ENCODE measurements at places on chromosomes 1 and 21. TPM values are rescaled to one million over a fixed set of nuclear protein-coding genes. Genes with fewer than 3 reads are reported as not detected.
A peak's percentile ranks its signal among the peaks of the same experiment; 100 is the strongest.

- no peak for DNase-seq
These were observed 455 bp downstream of the BSDC1 start for GRCh38 chr1:32393832-32394140.

GRCh38 chr1:76430531-76430930, 356.0 kb downstream of the ST6GALNAC3 start:
- DNase-seq = no peak

The NTMT2 gene
- total RNA-seq = 0.92 TPM

GRCh38 chr1:174809755-174810280, 189.9 kb upstream of the CACYBP start:
- no peak for DNase-seq

The FCAMR gene
- total RNA-seq = not detected

DNA sequence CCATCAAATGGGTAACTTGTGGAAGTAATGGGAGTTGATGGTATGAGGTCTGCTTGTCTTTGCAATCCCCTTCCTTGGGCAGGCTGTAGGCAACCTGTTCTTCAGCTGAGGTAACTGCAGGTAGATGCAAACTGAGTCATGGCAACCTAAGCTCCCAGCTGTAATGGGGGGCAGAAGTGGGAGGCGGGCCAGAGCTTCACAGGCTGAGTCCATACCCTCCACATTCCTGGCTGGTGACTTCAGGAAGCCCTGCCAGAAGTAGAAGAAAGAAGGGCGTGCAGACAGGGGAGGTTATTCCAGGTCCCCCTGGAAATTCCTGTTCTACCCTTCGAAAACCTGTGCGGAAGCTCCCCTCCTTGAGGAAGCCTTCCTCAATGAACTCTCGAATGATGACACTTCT, 44.9 kb downstream of the ARHGEF11 start:
- DNase-seq = no peak

The GBP1 gene
- total RNA-seq = 9.9 TPM

The PTPRF gene
- 7.7 TPM for total RNA-seq

The PKP1 gene
- 0.56 TPM for total RNA-seq

DNA sequence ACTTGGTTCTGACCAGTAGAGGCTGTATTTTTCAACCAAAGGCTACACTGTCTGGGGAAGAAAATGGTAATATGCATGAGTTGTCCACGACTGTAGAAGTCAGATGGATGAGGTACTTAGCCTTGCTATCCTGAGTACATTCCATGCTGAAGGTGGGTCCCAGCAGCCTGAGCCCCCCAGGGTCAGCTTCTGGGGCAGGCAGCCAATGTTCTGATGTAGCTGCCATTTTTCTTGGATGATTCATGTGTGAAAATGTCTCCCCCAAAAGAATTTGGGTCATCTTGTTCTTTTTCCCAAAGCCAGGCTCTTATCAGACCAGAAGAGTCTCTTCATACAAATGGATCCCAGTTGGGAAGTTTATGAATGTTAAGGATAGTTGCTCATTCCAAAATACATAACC, 172.2 kb upstream of the UBE2U start:
- DNase-seq = no peak

- DNase-seq = no peak
These were observed 36.1 kb downstream of the CD247 start for GRCh38 chr1:167482184-167482583.

- DNase-seq = no peak
These were observed 152.0 kb downstream of the COQ8A start for GRCh38 chr1:227092069-227092468.

DNA sequence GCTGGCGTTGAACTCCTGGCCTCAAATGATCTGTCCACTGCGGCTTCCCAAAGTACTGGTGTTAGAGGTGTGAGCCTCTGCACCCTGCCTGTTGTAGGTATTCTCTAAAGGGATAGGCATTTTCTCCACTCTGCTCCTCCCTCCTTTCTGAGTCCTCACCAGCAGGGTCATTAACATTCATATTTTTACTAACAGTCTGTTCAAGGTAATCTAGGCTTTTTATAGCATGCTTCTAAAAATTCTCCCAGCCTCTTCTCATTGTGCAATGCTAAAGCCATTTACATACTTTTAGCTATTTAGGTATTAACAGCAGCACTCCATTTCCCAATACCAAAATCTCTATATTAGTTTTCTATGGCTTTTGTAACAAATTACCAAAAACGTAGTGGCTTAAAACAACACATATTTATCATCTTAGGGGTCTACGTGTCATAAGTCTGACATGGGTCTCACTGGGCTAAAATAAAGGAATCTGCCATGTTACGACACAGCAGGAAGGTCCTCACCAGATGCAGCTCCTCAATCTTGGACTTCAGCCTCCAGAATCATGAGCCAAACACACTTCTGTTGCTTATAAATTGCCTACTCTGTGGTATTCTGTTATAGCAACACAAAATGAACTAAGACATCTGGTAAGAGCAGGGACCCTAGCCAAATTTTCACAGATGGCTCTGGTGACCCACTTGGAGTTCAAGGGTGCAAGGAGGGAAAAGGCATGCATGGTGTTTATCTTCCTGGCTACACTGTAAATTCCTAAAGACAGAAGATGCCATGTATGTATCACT, 2.9 kb upstream of the SLC2A7 start:
- DNase-seq = no peak

- DNase-seq = no peak
These were observed 198.7 kb upstream of the PTBP2 start for GRCh38 chr1:96522927-96523326.

GRCh38 chr1:206021008-206021625, 2.6 kb downstream of the CTSE start:
- no peak for DNase-seq

DNA sequence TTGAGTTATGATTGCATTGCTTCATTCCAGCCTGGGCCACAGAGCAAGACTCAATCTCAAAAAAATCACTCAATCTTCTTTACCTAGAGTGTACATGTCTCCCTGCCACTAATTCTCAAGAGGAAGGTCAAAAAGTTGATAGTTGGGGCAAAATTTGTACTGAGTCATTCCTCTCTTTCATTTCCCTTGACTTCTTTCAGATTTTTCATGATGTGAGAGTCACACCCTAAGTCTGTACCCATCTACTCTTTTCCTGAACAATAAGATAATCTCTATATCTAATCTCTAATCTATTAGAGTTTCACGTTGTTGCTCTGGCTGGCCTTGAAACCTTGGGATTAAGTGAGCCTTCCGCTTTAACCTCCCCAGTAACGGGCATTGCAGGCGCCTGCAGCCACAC, 1.1 kb upstream of the BRDT start:
- no peak for DNase-seq

GRCh38 chr1:201619513-201619912, 80.6 kb downstream of the NAV1 start:
- no peak for DNase-seq

GRCh38 chr1:52159033-52159789, 17.3 kb downstream of the ZFYVE9 start:
- DNase-seq = no peak

The ILDR2 gene
- 8.7 TPM for total RNA-seq

The REN gene
- not detected for total RNA-seq

GRCh38 chr1:81326212-81326611, 474.5 kb upstream of the ADGRL2 start:
- no peak for DNase-seq

- DNase-seq = no peak
These were observed 40.2 kb upstream of the NLRP3 start for GRCh38 chr1:247375747-247376146.

The C4BPA gene
- not detected for total RNA-seq

DNA sequence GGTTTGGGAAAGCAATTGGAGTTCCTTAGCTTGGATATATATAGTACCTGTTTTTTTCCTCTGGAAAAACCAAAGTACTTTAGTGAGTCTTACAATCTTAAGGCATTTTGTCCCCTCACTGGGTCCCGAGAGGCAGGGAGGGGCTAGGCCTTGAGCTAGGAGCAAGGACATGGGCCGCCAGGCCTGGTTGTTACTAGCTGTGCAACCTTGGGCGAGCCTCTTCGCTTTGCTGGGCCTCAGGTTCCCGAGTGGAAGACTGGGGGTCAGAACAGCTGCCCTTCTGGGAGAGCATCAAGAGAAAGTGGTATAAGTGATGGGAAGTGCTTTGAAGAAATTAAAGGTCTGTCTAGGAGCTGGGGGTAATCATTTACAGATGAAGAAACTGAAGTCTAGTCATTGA, 553.2 kb downstream of the KIF26B start:
- DNase-seq = no peak

The CNST gene
- total RNA-seq = 13.1 TPM

DNA sequence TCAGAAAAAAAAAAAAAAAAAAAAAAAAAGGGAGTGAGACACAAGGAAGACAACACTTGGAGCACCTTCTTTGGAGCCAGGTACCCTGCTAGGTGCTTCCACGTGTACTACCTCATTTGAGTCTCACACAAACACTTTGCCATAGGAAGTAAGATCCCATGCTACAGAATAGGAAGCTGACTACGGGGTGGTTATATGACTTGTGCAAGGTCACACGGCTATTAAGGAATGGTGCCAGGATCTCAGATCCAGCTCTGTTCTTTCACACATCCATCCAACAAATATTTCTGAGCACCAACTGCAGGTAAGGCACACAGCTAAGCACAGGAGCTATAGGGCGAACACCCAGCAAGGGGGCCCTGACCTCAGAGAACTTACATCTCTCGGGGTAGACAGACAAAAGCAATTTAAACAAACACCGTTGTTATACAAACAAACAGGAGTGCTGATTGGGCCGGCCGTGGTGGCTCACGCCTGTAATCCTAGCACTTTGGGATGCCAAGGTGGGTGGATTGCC, 22.4 kb downstream of the PTAFR start:
- DNase-seq = no peak

- peak; percentile 34 for DNase-seq
These were observed 44.7 kb downstream of the ABCG1 start for GRCh38 chr21:42263591-42264131.

- DNase-seq = no peak
These were observed 200.4 kb downstream of the DNM3 start for GRCh38 chr1:172041742-172042141.

DNA sequence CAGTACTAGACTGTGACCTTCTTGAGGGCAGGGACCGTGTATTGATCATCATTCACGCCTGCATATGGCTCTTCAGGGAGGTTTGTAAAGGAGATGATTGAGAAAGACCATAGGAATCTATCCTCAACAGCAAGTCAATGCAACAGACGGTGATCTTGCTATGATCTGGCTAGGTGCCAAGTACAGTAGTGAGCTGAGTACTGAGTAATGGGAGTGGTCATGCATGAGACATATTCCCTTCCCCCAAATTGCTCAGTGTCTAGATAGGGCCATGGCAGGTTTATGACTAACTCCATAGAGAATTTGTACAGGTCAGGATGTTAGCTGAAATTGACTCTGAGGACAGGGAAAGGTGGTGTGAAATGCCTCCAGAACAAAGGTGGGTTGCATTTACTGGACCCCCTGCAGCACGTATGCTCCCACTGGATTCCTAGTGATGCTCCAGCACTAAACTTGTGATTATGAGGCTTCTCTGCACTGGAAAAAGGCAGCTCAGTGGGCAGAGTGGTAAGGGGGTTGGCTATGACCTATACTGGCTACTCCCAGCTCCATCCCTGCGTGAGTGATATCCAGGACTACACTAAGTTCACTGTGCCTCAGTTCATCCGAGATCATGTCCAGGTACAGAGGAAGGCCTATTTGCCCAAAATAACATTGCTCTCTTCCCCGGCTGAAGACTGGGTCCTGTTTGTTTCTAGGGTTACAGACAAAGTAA, 37.2 kb downstream of the KCNJ6 start:
- no peak for DNase-seq

The KRTAP10-3 gene
- total RNA-seq = not detected

- DNase-seq = no peak
These were observed 15.7 kb upstream of the IPP start for GRCh38 chr1:45765999-45766792.

- no peak for DNase-seq
These were observed 65.7 kb downstream of the NENF start for GRCh38 chr1:212498283-212499040.

The CEPT1 gene
- total RNA-seq = 9.2 TPM

The OR10J1 gene
- total RNA-seq = not detected

The SH3GLB1 gene
- 112 TPM for total RNA-seq

- DNase-seq = no peak
These were observed 35.3 kb downstream of the MTF2 start for GRCh38 chr1:93114391-93114790.

GRCh38 chr1:35692317-35692716, 26.4 kb downstream of the C1orf216 start:
- DNase-seq = no peak

GRCh38 chr1:183251959-183252450, 65.9 kb downstream of the LAMC2 start:
- no peak for DNase-seq

The GCSAML gene
- 0.22 TPM for total RNA-seq

GRCh38 chr1:15412175-15412800, 2.6 kb downstream of the EFHD2 start:
- no peak for DNase-seq

- DNase-seq = no peak
These were observed 10.7 kb downstream of the HMGN2 start for GRCh38 chr1:26482921-26483320.

The KRTAP13-2 gene
- not detected for total RNA-seq

The FAM72D gene
- not detected for total RNA-seq

- DNase-seq = no peak
These were observed 255.9 kb downstream of the LMO4 start for GRCh38 chr1:87584586-87584985.

- no peak for DNase-seq
These were observed 113.1 kb downstream of the TIAM1 start for GRCh38 chr21:31230937-31231336.

The ATP8B2 gene
- total RNA-seq = 13.6 TPM

- DNase-seq = no peak
These were observed 45.7 kb downstream of the CAPN9 start for GRCh38 chr1:230792691-230793462.

DNA sequence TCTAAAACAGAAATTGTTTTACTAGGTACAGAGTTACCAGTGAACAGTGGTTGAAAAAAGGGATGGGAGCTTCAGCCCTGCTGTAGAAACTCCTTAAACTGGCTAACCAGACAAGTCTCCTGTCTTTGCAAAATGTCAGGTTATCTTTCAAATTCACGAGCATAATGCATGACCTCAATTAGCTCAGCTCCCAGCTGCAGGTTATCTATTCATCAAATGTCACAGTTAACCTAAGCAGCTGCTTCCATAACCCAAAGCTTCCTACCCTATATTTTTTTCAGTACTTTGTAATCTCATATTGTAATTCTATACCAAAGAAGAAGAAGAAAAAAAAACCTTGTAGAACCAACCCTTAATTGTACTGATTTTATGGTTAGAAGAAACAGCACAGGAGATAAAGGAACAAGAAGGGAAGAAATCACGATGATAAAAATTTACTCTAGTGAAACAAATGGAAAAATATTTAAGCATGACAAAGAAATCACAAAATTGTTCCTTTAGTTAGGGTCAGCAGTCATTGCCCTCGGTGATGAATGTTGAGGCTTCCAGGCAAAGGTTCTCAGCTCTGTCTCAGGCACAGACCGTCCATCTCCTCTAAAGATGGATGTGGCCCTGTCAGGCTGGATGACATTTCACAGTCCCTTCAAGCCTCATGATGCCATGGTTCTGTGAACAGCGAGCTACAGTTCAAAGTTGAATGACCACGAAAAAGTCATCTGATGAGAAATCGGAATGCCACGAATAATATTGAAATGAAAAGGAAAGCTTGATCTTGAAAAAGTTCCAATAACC, 95.9 kb downstream of the PLD5 start:
- DNase-seq = no peak

The C2CD4D gene
- not detected for total RNA-seq

The DNAJC6 gene
- total RNA-seq = 7.2 TPM

The ALPL gene
- total RNA-seq = 8.4 TPM

GRCh38 chr1:13813398-13814012, 113.5 kb downstream of the PRDM2 start:
- no peak for DNase-seq

The ARID1A gene
- 33.6 TPM for total RNA-seq

The FTCD gene
- total RNA-seq = 0.85 TPM
